ENCODE measurements at places on chromosomes 12 and 14.
A peak's percentile ranks its signal among the peaks of the same experiment; 100 is the strongest.

DNA sequence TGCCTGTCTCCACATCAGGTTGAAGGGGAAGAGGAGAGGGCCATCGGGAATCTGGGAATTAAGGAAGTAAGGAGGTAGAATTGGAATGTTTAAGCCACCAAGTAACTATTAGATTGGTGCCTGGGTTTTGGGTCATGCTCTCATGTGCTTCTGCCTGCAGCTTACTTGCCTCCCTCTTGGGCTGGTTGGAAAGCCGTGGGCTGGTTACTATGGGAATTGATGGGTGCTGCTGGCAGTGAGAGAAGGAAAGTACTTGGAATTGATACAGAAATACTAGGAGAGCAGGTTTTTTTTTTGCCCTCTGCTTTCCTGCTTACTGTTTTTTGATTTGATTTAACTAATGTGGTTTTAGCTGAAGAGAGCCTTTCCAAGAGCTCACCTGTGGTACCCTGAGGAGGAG lies 493.5 kb upstream of the RGS6 start:
- DNase-seq: no peak

GRCh38 chr14:55221186-55221585 lies 29.8 kb upstream of the DLGAP5 start:
- no peak for DNase-seq

DNA sequence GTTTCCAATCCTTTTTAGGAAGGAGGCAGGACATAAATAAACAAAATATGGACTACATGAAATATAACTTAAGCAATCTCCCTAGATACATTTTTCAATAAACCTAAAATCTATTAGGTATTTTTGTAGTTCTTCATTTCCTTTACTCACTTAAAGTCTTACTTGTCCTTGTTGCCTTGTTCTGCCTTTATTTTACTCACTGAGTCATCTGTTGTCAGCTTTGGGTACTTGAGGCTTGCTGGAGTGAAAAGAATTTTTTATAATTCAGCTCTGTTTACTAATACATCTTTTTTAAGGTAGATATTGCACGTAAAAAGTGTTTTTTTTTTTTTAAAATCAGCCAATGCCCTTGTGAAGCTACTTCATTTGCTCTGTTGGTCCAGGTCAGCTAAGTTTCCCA lies 216.2 kb downstream of the PELI2 start:
- DNase-seq: no peak

- DNase-seq: no peak
Measured at GRCh38 chr12:132465269-132466190, 24.4 kb upstream of the FBRSL1 start.

GRCh38 chr12:109273354-109273753 lies 35.7 kb downstream of the FOXN4 start:
- DNase-seq: no peak

GRCh38 chr12:92085040-92085735 lies 60.5 kb downstream of the BTG1 start:
- DNase-seq: no peak

GRCh38 chr12:1544996-1545700 lies 49.2 kb downstream of the FBXL14 start:
- DNase-seq: no peak

DNA sequence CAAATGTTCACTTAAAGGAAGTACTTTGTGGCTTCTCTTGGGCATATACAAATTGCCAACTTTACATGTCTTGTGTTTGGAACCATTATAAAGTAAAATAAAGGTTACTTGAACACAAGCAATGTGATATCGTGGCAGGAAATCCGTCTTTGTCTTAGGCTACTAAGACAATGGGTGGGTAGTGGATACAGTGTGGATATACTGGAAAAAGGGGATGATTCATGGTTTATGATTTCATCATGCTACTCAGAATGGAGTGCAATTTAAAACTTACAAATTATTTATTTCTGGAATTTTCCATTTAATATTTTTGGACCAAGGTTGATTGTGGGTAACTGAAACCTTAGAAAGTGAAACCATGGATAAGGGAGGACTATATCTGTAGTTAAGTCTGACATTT lies 48.4 kb downstream of the MYRFL start:
- no peak for DNase-seq

DNA sequence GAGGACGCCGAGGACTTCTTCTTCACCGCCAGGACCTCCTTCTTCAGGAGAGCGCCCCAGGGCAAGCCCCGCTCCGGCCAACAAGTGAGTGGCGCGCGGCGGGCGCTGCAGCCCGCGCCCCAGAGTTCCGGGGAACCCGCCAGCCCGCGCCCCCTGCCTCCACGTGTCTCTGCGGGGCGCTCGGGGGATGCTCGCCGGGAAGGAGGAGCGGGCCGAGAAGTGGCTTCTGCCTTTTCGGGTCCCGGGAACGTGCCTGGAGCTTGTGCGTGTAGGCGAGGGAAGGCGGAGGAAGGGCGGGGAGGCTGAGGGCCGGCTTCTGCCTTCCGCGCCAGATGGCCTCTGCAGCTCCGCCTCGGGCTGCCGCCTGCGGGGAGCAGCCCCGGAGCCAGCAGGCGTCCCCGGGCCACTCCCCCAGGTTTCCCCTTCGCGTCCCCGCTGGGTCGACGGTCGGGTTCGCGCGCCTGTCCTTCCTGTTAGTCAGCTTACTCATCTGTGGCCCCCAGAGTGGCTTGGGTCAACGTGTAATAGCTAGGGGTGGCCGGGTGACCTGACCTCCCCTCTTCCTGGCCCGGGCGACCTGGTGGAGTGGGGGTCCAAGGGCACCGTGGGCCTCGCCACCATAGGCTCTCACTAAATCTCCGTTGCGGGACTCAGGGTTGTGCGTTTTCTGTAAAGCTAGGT lies 505 bp downstream of the RASSF3 start:
- DNase-seq: no peak

DNA sequence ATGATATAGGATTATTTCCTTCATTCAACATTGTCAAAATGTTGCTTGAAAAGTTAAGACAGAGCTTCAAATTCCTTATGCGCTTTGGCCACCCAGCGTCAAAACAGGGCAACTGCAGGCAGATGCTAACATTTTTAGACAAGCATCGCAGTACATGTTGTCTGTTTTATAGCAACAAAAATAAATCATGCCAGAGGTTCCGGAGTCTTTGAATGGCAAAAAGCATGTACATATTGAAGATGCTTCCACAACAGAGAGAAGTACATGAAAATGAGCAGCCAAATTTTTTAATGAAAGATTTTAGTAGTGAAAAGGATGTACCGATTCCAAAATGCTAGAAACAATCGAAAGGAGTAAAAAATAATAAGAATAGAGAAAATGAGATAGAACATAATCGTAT lies 49.8 kb upstream of the USP15 start:
- peak; percentile 18 for DNase-seq

DNA sequence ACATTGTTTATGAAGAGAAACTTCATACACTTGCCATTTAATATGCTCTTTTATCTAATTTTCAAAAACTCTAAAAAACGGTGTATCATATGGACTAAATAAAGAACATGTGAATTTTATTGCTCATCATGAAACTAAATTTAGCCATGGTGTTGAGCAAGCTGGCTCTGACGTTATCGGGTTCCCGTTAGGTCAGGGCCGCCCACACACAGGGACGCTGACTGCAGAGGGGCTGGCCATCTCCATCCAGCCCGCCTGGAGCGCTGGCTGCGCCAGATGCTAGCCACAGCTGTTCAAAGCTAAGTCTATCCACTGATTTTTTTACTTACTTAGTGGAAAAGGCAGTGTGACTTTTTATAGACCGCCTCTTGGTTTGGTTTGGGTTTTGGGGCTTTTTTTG lies 36.5 kb upstream of the DYNC1H1 start:
- peak; percentile 93 for DNase-seq

- DNase-seq: peak; percentile 26
Measured at GRCh38 chr14:73462815-73463214, 4.5 kb upstream of the NUMB start.

- peak; percentile 63 for DNase-seq
Measured at GRCh38 chr12:80044694-80045046, 54.7 kb upstream of the OTOGL start.

- no peak for DNase-seq
Measured at GRCh38 chr14:27672047-27672446, 1074.2 kb upstream of the NOVA1 start.

DNA sequence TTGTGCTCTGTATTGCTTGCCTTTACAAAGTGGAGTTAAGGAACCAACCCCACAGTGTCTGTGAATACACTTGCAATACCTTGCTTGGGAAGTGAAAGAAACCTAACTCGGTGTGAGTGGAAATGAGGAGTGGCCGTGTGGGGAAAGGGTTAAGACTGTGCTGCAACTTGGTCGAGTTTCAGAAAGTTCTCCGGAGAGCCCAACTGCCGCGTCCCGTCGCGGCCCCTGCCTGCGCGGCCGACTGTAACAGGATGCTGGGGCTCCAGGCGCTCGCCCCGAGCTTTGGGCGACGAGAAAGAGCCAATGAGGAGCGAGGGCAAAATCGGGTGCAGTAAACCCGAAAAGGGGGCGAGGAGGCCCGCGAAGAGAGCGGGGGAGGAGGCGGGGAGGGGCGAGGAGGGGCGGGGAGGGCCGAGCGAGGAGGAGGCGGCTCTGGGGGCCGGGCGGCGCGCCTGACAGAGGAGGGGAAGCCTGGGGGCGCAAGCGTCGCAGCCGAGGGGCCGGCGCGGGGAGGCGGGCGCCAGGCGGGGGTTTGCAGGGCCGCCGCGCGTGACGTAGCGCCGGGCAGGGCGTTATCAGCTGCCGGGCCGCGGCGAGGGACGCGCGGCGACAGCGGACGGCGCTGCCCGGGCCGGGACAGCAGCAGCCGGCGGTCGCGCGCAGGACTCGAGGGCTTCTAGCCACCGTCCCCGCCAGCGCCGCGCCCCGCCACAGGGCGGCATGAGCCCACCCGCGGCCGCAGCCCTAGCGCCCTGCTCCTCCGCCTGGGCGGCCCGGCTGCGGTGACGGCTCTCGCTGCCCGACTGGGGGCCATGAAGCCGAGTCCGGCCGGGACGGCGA lies at the start of gene DACT1:
TSS of gene DACT1 (plus strand) at position 572 of the 840 bp plus-strand sequence. CDS start at position 813, 241 bp downstream.
- DNase-seq: peak; percentile 36

GRCh38 chr14:24052656-24053547 lies 1.1 kb downstream of the CARMIL3 start:
- no peak for DNase-seq

DNA sequence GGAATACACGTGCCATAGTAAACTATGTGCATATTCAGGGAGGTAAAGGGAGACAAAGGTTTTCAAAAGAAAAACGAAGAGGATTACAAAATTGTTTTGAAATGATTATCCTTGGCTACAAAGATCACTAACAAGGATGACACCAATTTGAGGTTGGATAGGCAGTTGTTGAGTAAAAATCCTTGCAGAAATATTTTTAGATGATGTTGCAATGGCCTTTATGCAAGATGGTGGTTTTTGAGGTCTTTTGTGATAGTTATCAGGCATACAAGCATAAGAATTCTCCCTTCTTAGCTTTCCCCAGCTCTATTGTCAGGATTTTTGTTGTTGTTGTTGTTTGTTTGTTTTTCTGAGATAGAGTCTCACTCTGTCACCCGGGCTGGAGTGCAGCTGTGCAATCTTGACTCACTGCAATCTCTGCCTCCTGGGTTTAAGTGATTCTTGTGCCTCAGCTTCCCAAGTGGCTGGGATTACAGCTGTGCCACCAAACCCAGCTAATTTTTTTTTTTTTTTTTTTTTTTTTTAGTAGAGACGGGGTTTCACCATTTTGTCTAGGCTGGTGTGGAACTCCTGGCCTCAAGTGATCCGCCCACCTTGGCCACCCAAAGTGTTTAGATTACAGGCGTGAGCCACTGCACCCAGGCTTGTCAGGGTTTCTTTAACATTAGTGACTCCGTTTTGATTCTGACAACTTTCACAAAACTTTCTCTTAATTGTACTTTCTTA lies 7.8 kb downstream of the RNASE1 start:
- no peak for DNase-seq

DNA sequence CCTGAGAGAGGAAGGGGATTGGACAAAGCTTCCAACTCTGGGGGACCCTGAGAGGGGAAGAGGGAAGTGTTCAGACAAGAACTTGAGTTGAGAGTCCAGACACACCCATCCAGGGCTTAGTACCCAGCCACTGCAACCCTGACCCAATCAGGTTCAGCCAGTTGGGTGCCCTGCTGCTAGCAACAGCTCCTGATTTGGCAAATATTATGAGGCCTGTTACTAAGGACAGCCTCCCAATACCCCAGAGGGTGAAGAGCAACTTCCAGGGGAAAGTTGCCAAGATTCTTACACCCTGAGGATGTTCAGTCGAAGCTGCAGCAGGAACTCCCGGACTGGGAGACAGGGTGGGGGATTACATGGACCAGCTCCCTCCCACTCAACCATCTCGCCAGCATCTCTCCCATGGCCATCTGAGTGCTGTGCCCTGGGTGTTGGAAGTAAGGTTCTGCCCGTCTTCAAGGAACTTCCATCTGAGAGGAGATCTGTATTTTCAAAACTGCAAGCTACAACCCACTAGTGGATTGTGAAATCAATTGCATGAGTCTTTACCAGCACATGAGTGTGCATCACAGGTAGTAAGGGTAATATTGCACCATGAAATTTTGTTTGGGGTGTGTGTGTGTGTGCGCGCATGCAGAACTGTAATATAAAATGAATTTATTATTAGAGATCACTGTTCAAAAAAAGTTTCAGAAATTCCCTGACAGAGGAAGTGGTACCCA lies 11.5 kb upstream of the KRT78 start:
- DNase-seq: peak; percentile 45

- DNase-seq: no peak
Measured at GRCh38 chr12:75986001-75986746, 45.4 kb downstream of the PHLDA1 start.

DNA sequence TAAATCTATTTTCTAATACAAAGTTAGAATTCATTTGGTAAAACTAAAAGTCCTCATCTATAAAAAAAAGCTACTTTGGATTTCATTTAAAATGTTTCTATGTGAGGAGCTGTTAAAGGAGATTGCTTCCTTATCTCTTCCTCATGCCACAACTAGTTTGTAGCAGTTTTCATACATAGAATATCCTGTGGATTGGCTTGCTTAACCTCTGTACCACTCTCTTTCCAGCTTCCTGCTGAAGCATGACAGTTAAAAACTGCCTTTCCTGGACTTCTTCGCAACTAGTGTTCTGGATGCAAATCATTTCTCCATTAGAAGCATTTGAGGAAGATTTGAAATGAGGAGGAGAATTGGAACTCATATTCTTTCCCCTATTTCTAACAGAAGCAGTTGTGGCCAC lies 49.6 kb downstream of the ST8SIA1 start:
- DNase-seq: no peak

- DNase-seq: no peak
Measured at GRCh38 chr14:103085106-103086091, 1.4 kb downstream of the LBHD2 start.

DNA sequence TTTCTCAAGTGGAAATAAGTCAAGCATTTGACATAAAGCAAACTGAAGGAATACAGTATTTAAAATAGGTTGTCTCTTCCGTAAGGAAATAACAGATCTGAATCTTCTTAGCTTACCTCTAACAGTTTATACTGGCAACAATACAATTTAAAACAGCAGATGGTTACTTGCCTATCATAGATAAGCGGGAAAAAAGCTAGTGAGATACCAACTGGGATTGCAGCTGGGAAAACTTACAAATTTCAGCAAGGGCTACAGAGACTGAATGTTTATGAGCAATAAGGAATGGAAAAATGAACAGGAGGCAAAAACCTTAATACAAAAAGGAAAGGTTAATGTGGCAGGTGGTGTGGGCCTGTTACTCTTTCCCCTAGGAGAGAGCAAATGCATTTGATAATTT lies 220.0 kb downstream of the RASSF9 start:
- no peak for DNase-seq

Data from fibroblast of the conjunctiva (primary cell).